ENCODE measurements at places on chromosomes 7 and 10.

DNA sequence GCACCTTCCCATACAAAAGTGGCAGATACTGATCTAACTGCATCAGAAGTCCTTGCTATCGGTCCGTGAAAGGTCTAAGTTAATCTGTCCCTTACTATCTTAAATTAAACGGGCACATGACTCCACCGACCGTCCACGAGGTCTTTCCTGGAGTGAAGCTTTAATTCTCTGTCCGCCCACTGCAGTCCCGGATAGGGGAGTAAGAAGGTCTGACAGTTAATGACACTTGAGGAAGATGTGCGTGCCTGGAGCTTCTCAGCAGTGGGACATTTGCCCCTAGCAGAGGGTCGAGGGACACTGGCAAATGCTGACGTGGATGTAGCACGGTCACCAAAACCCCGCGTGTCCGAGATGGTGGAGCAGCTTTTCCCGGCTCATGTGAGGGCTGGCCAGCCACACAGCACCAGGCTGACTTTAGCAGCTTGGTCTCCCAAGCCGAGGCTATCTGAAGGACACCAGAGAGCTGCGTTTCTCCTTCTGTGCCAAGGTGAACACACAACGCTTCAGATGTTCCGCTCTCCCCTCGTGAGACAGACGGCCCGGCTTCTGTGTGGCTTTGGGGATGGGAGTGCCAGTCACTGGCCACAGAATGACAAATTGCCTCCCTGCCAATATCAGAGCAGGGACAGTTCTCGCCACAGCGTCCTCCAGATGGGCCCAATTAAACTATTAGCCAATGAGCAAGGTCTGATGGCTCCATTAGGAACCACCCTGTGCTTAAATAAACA lies 86.6 kb downstream of the ADARB2 start:
- no peak for DNase-seq

GRCh38 chr10:126017961-126018560 lies 121.7 kb downstream of the FANK1 start:
- no peak for DNase-seq

- DNase-seq = no peak
Measured at GRCh38 chr10:43249151-43249961, 17.5 kb downstream of the RASGEF1A start.

- DNase-seq = no peak
Measured at GRCh38 chr7:40799493-40800403, 664.9 kb downstream of the SUGCT start.

DNA sequence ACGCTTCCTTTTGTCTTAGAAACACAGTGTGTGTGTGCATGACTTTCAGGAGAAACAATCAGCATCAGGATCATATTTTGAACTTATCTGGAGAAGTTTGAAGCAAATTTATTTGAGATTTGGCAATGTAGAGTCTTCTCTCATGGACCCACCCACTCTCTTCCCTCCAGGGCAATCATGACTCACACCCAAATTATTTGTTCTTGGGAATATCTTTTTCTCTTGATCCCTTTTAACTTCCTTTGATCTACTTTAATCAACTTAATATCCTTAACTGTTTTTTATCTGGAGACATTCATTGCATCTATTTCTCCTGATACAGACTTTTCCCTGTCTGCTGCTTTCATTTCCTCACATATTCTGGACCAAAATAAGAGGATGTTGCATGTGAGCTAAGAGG lies 1174.3 kb downstream of the GATA3 start:
- DNase-seq = no peak

- DNase-seq = no peak
Measured at GRCh38 chr7:68691261-68692216, 906.7 kb upstream of the AUTS2 start.

DNA sequence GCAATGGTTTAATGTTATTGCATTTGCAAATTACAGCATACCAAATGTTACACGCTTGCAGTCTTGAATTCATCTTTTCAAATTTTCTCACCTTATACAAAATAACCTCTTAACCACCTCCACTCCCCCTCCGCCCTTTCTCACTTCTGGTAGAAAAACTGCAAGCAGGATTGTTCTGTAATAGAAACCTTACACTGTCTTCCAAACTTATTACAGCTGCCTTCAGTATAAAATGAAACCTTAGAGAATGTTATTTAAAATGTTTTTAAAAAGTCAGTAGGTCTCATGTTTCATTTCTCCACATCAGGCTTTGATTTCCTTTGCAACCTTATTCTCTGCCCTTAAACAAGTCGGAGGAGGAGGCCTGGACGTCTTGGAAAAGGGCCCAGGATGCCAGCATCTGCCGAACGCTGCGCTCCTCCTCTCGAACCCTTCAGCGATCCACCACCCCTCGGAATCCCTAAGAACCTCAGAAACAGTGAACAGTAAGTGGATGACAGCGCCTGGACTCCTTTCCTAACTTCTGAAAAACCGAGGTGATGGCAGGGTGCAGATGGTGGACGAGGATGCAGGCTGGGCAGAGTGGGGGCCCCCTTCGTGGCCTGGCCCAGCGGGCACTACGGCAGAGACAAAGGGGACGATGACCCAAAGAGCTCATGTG lies 74.0 kb downstream of the FGFR2 start:
- no peak for DNase-seq

GRCh38 chr10:70693619-70694335 lies 21.5 kb downstream of the ADAMTS14 start:
- no peak for DNase-seq

DNA sequence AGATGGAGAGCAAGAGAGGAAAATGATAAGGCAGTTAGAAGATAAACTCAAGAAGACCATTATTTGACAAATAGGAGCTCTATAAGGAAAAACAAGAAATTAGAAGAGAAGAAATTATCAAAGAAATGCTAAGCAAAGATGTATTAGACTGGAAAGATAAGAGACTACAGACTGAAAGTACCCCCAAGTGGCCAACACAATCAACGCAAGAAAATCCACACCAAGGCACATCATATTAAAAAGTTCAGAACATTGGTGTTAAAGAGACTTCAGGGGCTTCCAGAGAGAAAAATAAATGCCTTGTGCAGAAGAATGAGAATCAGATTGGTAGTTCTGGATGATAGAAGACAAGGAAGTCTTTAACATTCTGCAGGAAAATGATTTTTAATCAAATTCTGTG lies 46.0 kb downstream of the SH2D4B start:
- no peak for DNase-seq

GRCh38 chr10:21217107-21217506 lies 308.4 kb downstream of the SKIDA1 start:
- DNase-seq = no peak

- DNase-seq = no peak
Measured at GRCh38 chr7:45160417-45160881, 2.9 kb downstream of the RAMP3 start.

- DNase-seq = peak; percentile 44
Measured at GRCh38 chr7:151243408-151244195, 4.9 kb downstream of the SMARCD3 start.

DNA sequence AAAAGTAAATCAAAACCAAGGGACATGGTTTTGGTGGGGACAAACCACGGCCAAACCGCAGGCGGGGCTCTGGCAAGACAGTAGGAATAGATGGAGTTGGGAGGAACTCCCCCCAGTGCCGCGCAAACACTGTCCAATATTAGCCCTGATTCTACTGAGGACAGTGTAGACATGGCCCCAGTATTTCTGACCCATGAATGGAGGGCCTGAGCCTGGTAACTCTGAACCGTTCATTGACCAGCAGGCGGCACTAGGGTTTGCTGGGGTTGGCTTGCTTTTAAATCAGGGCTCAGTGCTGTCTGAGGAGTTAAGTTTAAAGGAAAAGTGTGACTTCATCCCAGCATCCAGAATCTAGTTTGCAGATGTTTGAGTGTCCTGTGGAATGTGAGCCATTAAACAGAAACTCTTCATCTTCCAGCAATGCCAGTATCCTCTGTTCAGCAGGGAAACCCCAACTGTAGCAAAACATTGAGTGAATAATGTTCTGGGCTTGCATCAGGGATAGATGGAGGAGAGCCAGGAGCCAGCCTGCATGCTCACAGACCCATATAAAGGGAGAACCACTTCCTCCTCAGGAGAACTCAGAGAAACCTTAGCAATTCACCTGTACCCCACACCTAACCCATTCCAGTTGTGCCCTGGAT lies 147.4 kb upstream of the PRSS58 start:
- no peak for DNase-seq

DNA sequence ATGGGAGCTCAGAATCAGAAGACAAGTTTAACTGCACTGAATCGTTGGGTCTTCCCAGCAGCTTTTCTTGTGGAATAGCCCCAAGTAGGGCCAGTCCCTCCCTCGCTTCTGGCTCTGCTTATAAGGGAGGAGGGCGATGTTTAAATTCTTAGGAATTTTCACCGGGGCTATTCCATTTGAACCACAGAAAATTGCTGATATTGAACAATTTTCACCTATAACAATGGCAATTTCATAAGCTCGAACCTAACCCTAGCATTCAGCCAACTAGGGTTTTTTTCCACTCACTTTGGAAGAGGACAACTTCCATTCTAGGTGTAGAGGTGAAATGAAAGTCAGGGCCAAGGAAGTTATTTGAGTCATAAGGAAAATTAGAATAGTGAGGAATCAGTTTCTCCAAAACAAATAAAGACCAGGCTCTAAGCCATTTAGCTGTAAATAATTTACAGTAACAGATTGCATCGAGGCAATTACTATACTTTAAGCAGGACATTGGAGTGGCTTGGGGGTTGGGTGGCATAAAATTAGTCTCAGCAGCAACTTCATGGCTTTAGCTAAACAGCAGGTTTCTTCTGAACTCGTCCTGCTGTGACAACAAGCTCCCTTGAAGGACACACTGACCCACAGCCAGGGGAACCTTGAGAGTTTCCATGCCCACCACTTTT lies 1.5 kb upstream of the ATP6V0A4 start:
- no peak for DNase-seq

DNA sequence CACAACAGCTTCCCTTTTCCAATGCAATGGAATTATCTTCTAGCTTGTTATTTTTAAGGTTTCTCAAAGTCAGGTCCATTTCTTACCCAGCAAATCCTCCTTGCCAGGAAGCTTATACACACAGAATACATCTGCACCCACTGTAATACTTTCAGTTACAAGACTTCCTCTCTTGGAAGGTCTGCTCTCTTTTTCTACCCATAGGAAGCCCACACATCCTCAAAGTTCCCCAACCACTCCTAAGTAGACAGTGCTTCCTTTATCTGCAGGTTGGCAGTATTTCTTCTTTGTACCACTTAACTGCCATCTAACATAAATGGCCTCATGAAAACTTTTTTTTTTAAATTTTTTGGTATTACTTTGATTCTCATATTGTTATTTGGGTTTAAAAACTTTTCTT lies 155.6 kb downstream of the TAX1BP1 start:
- DNase-seq = no peak

- DNase-seq = no peak
Measured at GRCh38 chr7:7766671-7767070, 48.3 kb upstream of the RPA3 start.

DNA sequence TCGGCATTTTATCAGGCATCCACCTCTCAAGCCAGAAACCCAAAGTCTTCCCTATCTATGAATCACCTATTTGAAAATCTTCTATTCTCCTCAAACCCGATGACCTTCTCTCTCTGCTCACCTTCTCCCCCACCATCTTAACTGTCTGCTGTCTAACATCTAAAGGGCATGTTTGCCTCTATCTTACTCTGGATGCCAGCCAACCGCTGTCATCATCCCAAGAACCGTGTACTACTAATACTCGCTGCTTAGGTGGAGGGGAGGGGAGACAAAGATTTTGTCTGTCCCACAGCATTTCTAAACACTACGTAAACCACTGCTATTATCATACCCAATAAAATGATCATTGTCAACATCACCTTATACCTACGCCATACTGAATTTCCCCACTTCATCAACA lies 29.5 kb downstream of the PAXIP1 start:
- DNase-seq = no peak

DNA sequence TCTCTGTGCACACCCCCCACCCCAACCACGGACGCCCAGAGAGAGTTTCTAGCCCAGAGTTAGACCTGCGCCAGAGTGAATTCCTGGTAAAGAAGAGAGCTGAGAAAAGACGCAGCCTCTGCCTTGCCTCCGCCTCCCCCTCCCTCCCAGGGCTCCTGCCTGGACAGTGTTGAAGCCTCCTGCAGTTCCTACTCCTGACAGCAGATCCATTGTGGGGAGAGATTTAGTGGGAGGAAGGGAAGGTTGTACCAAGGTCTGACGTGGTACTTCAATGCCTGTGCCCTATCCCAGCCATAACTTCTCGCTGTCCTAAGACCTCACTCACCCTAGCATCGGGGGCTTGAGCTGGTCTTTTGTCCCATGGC lies 952 bp downstream of the SRRM3 start:
- peak; percentile 72 for DNase-seq

DNA sequence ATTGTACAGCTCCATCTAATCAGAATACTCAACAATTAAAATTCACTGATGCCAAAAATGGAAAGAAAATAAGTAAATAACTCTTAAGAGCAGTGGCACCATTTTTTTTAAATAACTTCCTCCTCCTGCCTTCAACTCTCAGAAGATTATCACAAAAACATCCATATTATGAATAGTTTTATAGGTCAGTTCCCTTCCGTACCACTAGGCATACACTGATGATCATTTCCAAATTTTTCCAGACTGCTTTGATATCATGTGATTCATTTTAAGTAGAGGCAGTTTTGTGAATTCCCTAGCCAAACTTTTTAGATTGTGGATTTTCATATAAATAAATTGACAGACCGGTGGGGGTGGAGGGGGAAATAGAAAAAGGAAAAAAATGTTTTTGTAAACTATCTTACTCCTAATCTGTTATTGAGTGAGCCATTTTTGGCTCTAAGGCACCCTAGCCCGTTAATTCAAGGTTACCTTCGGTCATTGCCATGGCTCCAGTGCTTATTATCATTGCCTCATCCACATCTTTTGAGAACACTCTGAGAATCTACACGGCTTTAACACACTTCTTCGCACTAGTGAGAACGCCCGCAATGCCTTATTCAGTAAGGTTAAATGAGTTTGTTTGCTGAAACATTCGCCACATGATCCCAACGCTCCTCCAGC lies 1.0 kb downstream of the FAM107B start:
- DNase-seq = no peak

DNA sequence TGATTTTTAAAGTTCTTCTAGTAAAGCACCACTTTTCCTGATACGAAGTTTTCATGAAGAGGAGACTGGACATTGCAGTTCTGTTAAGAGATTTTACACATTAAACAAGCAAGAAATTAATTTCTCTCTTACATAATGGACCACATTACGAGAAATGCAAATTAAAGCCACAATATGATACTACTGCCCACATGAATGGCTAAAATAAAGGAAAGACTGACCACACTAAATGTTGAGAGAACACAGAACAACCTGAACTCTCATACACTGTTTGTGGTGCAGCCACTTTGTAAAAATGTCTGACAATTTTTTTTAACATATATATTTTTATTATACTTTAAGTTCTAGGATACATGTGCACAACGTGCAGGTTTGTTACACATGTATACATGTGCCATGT lies 44.0 kb upstream of the HERPUD2 start:
- no peak for DNase-seq

DNA sequence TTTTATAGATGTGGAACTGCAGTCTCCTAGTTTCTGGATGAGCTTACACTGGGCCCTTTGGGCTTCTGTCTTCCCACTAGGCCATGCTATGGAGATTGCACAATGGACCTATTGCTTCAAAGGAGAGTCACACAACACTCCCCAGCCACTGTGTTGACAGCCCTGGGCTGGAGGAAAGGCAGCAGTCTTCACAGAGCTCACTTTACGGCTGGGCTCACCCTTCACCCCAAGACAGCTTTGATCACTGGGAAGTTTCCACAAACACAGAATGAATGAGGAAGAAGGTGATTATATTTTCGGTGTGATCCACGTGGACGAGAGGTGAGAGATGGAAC lies 92.7 kb upstream of the GDF10 start:
- DNase-seq = no peak

All from glutamatergic neuron (in vitro differentiated cells).